ENCODE measurements at places on chromosomes 5 and 9.
A peak's percentile ranks its signal among the peaks of the same experiment; 100 is the strongest.

DNA sequence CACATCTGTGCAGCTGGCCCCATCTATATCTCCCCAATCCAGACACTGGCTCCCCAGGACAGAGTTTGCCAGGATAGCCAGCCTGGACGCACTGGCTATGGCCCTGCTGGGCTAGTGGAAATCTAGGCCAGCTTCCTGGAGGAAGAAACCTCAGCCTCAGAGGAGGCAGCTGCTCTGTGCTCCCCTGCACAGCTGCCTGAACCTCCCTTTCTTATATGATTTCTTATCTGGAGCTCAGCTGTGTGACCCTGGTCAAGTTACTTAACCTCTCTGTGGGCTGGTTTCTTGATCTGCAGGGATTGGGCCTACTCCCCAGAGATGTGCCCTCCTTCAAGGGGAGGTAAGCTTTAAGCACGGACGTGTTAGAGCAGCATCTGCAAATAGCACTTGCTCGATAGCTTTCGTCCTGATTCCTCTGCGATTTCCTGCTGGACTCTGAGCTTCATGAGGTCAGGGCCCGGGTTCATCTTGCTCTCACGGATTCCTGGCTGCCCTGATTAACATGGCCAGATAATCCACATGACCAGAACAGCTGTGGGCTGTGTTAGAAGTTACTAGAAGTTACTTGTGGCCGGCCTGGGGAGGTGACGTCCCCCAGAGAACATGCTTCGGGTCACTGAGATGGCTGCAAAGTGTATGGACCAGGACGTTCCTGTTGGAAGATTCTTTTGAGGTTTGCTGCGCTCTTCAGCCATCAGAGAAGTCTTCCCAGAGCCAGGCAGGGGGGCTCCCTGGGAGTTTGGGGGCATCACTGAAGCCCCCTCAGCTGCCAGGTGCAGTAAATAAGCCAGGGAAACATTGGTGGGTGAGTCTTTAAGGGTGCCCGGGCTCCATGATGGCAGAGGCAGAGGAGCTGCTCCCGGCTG, 14.5 kb downstream of the C9orf50 start:
- H3K27me3 ChIP-seq = peaks cover 6% of the 10 kb centered on the region
- peaks cover 68% of the 10 kb centered on the region for H3K4me1 ChIP-seq
- no peaks in the 10 kb centered on the region for H3K36me3 ChIP-seq
- no peak for DNase-seq
- peak overlapping the region; percentile 42 for H3K27ac ChIP-seq
- H3K4me3 ChIP-seq = no peak overlapping the region

- H3K4me3 ChIP-seq = no peak overlapping the region
- peaks cover 55% of the 10 kb centered on the region for H3K4me1 ChIP-seq
- no peak for DNase-seq
- no peak overlapping the region for H3K27ac ChIP-seq
These were observed 46.7 kb upstream of the TMC1 start for GRCh38 chr9:72474676-72475075.

- H3K27me3 ChIP-seq = no peaks in the 10 kb centered on the region
- DNase-seq = no peak
- no peak overlapping the region for H3K27ac ChIP-seq
- peaks cover 71% of the 10 kb centered on the region for H3K4me1 ChIP-seq
- no peaks in the 10 kb centered on the region for H3K36me3 ChIP-seq
These were observed 448.4 kb upstream of the ZNF608 start for GRCh38 chr5:125194883-125195282.

GRCh38 chr9:8643464-8643863, 843.9 kb upstream of the DMAC1 start:
- DNase-seq = no peak
- no peaks in the 10 kb centered on the region for H3K4me1 ChIP-seq
- H3K4me3 ChIP-seq = no peak overlapping the region

DNA sequence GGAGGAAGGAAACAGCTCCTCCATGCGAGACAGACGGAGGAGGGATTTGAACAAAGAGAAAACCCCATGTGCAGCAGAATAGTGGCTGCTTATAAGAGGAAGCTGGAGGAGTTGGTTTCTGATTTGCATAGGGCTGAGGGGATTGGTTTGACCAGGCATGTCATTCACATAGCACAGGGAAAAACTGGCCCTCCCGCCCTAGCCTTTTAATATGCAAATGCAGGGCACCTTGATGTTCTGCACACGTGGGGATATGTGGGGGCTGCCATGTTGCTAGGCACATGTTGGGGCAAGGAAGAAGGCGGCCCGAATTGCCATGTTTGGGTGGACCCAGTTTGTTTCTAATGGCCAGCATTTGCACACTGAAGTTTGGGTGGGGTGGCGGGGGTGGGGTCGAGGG, 42.2 kb downstream of the OSMR start:
- peaks cover 4% of the 10 kb centered on the region for H3K4me1 ChIP-seq
- no peak overlapping the region for H3K4me3 ChIP-seq
- no peak for DNase-seq
- H3K27me3 ChIP-seq = peaks cover 5% of the 10 kb centered on the region

DNA sequence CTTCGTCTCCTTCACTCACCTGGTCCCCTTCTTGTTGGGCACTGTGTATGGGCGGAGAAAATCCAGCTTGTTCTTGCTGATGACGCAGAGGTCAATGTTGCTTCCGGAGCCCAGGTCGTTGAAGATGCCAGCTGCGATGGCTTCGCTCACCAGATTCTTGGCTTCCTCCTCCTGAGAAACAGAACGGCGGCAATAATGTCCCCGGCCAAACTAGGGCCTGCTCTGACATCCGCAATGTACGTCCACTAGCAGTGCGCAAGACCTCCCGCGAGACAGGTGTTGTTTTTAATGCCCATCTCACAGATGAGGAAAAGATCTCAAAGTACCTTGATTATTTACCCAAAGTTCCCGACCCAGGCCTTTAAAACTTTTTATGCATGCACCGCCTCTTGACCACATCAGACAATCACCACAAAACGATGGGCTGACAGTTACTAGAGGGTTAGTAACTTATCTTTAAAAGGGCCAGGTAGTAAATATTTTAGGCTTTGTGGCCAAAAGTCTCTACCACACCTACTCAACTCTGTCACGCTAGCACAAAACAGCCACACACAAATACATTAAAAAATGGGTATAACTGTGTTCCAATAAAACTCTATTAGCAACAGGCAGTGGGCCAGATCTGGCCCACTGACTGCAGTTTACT, 58.4 kb downstream of the PSMB7 start:
- no peaks in the 10 kb centered on the region for H3K27me3 ChIP-seq
- peaks cover 23% of the 10 kb centered on the region for H3K4me1 ChIP-seq
- H3K4me3 ChIP-seq = no peak overlapping the region
- DNase-seq = no peak
- peaks cover 40% of the 10 kb centered on the region for H3K36me3 ChIP-seq

GRCh38 chr5:143200781-143201398, 202.6 kb downstream of the NR3C1 start:
- no peak overlapping the region for H3K27ac ChIP-seq
- H3K4me1 ChIP-seq = peaks cover 1% of the 10 kb centered on the region
- peaks cover 5% of the 10 kb centered on the region for H3K36me3 ChIP-seq
- peaks cover 5% of the 10 kb centered on the region for H3K27me3 ChIP-seq
- no peak overlapping the region for H3K4me3 ChIP-seq
- DNase-seq = no peak

DNA sequence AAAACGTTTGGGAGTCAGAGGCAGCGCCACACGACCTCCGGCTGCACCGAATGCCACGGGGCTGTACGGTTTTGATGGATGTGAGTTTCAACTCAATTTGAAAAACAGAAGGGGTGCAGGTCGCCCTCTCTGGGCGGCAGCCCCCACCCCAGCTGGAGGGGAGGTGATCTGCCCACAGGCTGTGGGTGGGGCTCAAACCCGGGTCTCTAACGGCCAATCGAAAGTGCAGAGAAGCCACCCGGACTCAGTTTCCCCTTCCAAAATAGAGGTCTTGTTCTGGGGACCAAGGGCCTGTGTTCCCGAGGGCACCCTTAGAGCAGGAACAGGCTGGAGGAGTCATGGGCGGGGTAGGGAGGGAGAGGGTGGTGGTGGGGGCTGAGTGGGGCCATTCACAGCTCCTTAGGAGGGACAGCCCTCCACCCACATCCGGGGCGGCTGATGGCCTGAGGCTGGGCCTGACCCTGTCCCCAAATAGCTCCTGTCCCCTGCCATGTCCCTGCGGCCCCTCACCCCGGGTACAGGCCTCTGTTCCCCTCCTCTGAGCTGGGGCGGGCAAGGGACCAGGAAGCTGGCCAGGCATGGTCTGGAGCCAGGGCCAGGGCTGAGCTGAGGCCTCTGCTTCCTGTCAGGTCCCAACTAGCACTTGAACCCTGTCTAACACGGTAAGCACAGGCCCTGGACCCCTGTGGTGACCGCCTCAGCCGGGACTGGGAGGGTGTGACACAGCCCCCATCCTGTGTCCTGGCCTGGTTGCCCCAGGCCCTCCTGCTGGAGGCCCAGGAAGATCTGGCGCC, 22.6 kb upstream of the NOTCH1 start:
- H3K4me3 ChIP-seq = no peak overlapping the region
- H3K27ac ChIP-seq = peak overlapping the region; percentile 71
- H3K4me1 ChIP-seq = peaks cover 80% of the 10 kb centered on the region
- peaks cover 7% of the 10 kb centered on the region for H3K27me3 ChIP-seq
- H3K36me3 ChIP-seq = no peaks in the 10 kb centered on the region

DNA sequence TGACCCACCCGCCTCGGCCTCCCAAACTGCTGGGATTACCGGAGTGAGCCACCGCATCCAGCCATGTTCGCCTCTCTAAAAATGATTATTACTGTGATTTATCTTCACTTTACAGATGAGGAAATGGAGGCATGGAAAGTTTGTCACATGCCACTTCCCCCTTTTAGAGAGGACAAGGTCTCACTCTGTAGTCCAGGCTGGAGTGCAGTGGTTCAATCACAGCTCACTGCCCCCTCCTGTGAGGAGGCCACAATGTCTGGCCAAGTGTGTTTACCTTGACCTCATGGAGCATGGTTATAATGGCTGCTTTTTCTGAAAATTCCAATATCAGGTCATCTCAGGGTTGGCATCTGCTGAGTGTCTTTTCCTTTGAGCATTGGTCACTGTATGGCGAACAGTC, 6.7 kb downstream of the PRRT1B start:
- DNase-seq = no peak
- H3K27me3 ChIP-seq = peaks cover 59% of the 10 kb centered on the region
- H3K4me1 ChIP-seq = peaks cover 17% of the 10 kb centered on the region
- no peak overlapping the region for H3K27ac ChIP-seq

DNA sequence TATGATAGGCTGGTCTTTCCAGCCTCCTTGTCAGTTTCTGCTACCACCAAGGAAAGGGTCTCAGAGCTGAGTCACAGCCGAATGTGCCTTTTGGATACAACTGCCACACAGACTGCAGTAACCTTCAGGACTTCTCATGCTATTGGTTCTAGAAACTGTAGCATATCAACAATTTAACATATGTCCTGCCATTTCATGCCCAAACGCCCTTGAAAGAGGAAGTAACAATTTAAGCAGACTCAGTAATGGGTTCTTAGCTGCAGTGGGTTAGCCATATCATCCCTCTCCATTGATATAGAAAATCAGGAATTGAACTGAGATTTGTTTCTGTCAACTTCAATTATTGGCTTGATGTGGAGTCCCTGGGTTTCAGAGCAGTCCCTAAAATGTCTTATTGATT, 4.1 kb upstream of the CLK4 start:
- H3K27me3 ChIP-seq = peaks cover 6% of the 10 kb centered on the region
- H3K36me3 ChIP-seq = no peaks in the 10 kb centered on the region
- H3K4me1 ChIP-seq = peaks cover 30% of the 10 kb centered on the region
- DNase-seq = no peak
- H3K27ac ChIP-seq = peak overlapping the region; percentile 68

- no peaks in the 10 kb centered on the region for H3K4me1 ChIP-seq
- no peak overlapping the region for H3K27ac ChIP-seq
- H3K27me3 ChIP-seq = no peaks in the 10 kb centered on the region
These were observed 15.1 kb upstream of the LURAP1L start for GRCh38 chr9:12759761-12760160.

DNA sequence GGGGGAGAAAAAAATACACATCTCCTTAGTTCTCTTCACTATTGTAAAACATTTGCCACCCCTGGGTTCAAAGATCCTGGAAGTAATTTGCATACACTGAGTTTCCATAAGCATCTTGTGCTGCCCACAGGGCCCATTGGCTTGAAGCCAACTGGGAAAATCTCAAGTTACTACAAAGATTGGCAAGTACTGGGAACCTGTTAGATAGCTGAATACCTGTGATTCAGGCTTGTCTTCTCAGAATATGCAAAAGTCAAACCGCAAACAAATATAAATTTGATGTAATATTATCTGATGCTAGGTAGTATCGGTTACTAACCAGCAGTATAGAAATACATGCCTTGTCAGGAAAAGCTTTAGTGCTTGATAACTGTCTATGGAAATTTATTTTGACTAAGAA, 156.9 kb upstream of the FST start:
- no peak overlapping the region for H3K27ac ChIP-seq
- no peak overlapping the region for H3K4me3 ChIP-seq
- H3K27me3 ChIP-seq = no peaks in the 10 kb centered on the region
- no peak for DNase-seq

- H3K4me1 ChIP-seq = peaks cover 46% of the 10 kb centered on the region
- DNase-seq = no peak
- H3K27me3 ChIP-seq = peaks cover 3% of the 10 kb centered on the region
- no peak overlapping the region for H3K27ac ChIP-seq
These were observed 828.9 kb upstream of the ZNF608 start for GRCh38 chr5:125575171-125575890.

DNA sequence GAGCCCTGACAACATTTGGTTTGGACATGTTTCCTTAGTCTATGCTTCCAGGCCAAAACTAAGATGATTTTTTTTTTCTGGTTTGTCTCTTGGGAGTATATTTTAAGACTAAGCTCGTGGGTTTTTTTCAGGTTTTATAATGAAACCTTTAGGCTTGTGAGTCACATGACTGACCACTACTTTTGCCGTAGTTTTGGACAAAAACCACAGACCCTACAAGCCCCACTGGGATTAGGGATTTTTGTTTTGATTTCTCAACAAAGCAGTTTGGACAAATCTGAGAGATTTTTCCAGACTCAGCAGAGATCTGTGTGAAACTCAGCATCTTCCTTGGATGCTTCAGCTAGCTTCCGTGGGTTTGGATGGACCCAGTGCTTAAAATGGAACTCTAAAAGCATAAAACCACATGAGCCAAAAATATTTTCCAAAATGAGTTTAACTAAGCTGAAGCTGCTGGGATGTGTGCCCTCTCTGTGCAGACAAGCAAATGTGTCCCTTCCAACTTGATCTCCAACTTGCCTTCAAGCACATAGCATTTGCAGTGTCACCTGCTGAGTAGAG, 70.3 kb upstream of the SMIM15 start:
- H3K4me3 ChIP-seq = no peak overlapping the region
- H3K36me3 ChIP-seq = peaks cover 6% of the 10 kb centered on the region
- DNase-seq = no peak
- no peak overlapping the region for H3K27ac ChIP-seq

Measured in nephron progenitor cell (in vitro differentiated cells).